Aorta (tissue), 5 donors: ENCODE measurements at places on chromosomes 1 and 21. TPM values are rescaled to one million over a fixed set of nuclear protein-coding genes. Genes with fewer than 3 reads are reported as not detected.
A peak's percentile ranks its signal among the peaks of the same experiment; 100 is the strongest.

- peak; percentile 84 for DNase-seq
Observed at GRCh38 chr1:63327417-63328054, 5.2 kb downstream of the FOXD3 start.

ANKRD35 gene
- total RNA-seq: 7.2 TPM

PHTF1 gene
- total RNA-seq: 15.0 TPM

- DNase-seq: no peak
Observed at GRCh38 chr1:205446828-205447227, 9.0 kb downstream of the BLACAT1 start.

- peak; percentile 81 for DNase-seq
Observed at GRCh38 chr1:153748903-153749302, 21.1 kb downstream of the INTS3 start.

PPM1J gene
- total RNA-seq: 4.3 TPM

SLC9C2 gene
- not detected for total RNA-seq

- DNase-seq: peak; percentile 67
Observed at GRCh38 chr1:22673486-22674409, 20.7 kb downstream of the C1QB start.

XKR8 gene
- 7.8 TPM for total RNA-seq

IFNLR1 gene
- total RNA-seq: 0.23 TPM

TRNP1 gene
- 16.3 TPM for total RNA-seq

DNA sequence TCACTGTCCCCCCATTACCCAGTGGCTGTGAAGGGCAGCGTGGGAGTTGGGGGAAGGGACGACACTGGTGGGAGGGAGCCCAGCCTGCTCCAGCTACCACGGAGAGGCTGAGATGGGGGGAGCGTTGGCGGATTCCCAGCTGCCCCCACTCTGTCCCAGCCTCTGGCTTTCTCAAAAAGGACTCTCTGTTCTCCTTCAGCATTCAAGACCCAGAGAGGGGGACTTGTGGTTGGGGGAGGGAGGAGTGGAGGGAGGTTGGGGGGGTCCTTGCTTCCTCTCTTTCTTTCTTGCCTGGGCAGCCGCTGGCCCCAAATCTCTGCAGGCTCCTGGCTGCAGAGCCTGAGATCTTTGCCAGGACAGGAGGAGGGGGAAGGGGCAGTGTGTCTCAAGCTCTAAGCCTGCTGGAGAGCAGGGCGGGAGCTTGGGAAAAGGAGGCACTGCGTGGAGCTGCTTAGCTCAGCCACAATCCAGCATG is 2.2 kb downstream of the ATP1A2 start:
- no peak for DNase-seq

KRTAP19-7 gene
- total RNA-seq: not detected

- no peak for DNase-seq
Observed at GRCh38 chr21:21530680-21531079, 532.5 kb downstream of the NCAM2 start.

DNA sequence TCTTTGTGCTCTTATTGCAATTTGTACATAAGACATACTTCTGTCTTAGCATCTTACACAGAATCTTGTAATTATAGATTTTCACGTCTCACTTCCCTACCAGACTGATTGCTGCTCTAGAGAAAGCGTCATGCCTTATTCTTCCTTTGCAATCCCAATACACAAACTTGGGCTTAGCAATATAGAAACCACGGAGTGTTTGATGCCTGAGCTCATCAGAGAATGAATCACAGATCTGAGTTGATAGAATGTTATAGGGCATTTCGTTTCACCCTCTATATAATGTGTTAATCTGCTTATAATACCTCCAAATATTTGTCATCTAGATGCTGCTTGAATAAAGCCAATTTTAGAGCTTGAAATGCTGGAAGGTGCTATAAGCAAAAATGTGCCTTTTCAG is 6.6 kb downstream of the FMO1 start:
- no peak for DNase-seq

CA6 gene
- not detected for total RNA-seq
